ENCODE measurements at places on chromosomes 7 and 10. TPM values are rescaled to one million over a fixed set of nuclear protein-coding genes. Genes with fewer than 3 reads are reported as not detected.

FZD8 gene
- 3.0 TPM for total RNA-seq

OPN1SW gene
- not detected for total RNA-seq

DNA sequence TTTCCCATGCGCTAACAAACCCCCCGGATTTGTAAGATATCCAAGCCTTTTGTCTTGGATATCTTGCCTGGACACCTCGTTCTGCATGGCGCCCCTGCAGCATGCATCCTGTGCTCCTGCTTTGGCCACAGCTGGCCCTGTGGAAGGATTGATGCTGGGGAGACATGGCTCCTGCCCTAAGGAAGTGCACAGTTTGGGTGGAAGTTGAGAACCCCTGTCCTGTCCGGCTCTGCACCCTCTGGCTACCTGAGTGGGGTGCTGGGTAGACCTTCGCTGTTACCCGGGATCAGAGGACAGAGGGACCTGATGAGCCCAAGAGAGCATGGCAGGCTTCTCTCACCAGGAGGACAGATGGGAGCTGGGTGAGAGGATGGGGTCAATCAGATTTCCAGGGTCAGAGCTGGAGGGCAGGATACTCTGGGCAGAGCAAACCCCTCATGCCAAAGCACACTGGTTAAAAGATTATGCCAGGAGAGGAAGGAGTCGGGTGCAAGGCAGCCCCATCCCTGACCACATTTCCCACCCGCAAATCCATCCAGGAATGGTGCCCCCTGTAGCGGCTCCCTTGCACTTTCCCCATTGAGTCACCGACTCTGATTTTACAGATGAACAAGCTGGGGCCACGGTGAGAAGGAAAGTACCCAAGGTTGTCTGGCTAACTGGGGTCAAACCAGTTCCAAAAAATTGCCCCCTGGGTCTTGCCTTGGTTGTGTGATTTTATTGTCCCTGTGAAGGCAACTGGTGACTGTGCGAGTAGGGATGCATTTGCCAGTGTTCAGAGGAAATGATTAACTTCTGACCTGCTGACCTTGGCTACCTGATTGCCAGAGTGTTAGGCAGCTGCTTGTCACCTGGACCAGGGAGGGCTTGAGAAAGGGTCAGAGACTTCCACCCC, 290.1 kb upstream of the ZMIZ1 start:
- no peak for DNase-seq

RSBN1L gene
- 11.7 TPM for total RNA-seq

GRCh38 chr7:97226541-97226940, 109.0 kb downstream of the SDHAF3 start:
- DNase-seq, result no peak

SFMBT2 gene
- total RNA-seq, result 1.1 TPM

C10orf90 gene
- not detected for total RNA-seq

GPRIN2 gene
- total RNA-seq, result not detected

CHRM2 gene
- total RNA-seq, result not detected

DNA sequence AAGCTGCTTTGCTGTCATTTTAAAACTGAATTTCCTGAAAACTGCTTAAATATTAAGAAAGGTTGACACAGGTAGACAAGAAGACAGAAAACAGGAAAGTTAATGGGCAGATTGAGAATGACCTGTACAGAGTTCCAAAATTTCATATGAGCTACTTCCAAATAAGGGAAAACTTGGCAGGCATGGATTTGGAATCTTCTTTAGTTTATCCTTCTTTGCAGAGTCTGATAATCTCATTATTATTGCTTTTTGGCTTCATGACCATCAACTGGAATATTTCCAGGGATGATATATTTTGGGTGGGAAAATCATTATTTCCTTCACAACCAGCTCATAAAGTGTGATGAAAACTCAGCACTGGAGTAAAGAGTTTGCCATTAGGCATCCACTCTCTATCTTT, 346.5 kb upstream of the NPVF start:
- no peak for DNase-seq

NUP42 gene
- 38.6 TPM for total RNA-seq

GNAT3 gene
- not detected for total RNA-seq

DNA sequence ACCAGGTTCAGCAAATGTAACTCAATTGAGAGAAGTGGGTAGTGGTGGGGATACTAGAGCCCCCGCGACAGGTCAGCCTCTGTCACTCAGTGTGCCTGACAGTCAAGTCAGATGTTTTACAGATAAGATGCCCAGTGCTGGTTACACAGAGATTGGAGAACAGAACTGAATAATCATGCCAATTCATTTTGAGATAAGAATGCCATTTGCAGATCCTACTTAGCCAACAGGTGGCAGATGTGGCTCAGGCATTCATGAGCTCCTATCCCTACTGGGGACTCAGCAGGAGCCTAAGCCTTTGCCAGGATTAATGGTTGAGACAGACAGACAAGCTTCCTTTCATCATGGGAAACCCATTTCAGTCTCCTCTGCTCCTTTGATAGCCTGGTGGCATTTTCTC, 137.8 kb downstream of the MAPK8 start:
- DNase-seq, result no peak

DNA sequence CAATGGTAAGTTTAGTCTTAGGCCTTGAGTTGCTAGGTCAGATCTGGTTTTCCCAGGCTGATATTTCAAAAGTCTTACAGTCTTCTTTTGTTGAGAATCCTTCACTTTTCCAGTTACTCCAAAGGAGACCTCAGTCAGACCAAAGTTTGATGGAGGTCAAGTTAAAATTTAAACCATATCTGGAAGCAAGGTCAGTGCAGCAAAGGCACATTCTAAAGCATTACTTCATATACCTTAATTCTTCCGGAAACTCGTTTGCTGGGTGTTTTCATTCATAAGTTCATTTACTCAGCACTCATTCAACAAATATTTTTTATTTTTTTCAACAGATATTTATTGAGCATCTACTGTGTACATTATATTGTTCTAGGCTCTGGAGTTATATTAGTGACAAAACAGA, 403.0 kb upstream of the LRGUK start:
- no peak for DNase-seq

DNA sequence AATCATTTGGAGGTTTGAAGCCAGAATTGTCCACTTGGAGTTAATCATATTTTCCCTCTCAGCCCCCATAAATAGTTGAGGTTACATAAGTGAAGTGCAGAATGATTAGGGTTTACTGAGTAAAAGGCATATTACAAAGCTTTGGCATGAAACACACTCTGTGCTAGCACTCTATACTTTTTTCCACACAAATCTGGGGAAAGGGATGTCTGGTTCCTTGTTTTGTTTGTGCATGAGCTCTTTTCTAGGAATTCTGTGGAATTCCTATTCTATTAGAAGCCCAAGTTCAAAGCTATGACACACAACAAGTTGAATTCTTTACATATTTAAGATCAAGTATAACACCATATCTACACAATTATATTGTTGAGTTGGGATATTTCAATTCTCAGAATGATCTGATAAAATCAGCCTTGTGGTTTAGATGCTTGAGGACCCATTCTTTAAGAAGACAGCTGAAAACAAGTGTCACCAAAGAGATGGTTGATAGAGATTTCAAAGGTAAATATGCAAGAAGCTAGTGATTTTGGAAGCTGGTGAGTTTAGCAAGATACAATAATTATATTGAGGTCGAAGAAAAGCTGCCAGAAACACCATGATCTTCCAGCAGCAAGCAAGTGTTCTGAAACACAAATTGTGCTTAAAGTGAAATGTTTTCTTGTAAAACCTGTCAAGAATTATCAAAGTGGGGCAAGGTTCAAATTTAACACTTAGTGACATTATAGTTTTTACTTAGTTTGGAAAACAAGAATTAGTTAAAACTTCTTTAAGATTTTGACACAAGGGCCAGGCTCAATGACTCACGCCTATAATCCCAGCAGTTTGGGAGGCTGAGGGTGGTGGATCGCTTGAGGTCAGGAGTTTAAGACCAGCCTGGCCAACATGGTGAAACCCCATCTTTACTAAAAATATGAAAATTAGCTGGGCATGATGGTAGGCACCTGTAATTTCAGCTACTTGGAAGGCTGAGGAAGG, 122.6 kb downstream of the INHBA start:
- no peak for DNase-seq

DNA sequence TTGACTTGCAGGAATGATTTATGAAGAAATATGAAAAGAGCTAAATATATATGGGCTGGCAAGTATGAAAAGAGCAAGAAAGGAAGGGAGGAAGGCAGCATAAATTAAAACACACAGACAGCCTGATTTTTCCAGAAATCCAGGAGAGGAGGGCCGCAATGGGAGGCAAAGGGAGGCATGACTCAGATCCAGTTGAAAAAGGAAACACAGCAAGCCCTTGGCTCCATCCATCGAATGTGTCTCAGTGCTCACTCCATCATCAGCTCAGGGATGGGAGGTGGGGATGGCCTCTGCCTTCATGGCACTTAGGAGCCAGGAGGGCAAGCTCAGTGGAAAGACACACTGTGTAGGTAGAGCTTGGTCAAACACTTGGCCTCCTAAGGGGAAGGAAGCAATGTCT, 75.7 kb upstream of the PDZD8 start:
- DNase-seq, result no peak

EPHB6 gene
- total RNA-seq, result 2.5 TPM

PRF1 gene
- total RNA-seq, result not detected

GRCh38 chr10:48792687-48793096, 108.0 kb downstream of the WDFY4 start:
- no peak for DNase-seq

DNA sequence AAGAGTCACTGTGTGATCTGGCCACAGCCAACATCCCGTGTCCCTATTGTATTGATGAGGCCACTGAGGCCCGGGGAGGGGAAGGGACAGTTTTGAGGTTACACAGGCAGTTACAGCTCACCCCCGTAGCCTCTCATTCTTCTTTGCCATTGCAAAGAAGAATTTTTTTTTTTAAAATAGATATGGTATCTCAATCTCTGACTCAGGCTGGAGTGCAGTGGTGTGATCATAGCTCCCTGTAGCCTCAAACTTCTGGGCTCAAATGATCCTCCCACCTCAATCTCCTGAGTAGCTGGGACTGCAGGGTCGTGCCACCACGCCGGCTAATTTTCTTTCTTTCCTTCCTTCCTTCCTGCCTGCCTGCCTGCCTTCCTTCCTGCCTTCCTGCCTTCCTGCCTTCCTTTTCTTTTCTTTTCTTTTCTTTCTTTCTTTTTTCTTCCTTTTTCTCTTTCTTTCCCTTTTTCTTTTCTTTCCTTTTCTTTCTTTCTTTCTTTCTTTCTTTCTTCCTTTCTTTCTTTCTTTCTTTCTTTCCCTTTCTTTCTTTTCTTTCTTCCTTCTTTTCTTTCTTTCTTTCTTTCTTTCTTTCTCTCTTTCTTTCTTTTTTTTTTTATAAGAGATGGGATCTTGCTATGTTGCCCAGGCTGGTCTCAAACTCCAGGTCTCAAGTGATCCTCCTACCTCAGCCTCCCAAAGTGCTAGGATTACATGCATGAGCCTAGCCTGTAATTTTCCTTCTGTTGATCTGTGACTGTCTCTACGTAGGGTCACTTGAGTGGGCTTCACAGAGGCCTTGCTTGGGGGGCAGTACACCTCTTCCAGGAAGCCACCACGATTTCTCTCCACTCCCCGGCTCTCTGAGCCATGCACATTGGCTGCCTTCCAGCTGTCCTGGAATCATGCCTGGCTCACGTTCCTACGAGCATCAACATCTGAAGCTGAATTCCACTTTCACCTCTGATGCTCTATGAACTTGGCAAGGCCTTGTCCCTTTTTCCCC, 31.3 kb downstream of the TMEM270 start:
- no peak for DNase-seq

CRPPA gene
- total RNA-seq, result 2.8 TPM

- no peak for DNase-seq
Observed at GRCh38 chr10:78803710-78804109, 265.1 kb upstream of the ZMIZ1 start.

- no peak for DNase-seq
Observed at GRCh38 chr10:31051703-31052102, 20.0 kb upstream of the ZNF438 start.
